ENCODE measurements at places on chromosomes 7 and 10.
A peak's percentile ranks its signal among the peaks of the same experiment; 100 is the strongest.

DNA sequence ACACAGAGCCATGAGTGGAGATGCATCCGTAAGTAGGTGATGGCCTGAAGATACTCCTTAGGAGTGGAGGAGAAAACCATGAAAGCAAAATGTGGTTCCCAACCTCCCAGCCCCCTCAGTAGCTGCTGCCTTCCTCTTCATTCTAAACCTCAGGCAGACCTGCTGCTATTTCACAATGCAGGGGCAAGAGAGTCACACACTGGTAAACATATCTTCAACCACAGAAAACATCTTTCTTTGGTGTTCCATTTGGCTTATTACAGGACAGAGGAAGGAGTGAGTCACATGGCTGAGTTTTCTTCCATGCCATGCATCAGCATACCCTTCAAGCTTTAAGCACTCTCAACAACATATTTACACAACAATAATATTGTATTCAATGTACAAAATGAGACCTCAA is 342.1 kb downstream of the BMPER start:
- no peak for DNase-seq

- no peak for DNase-seq
These were observed 55.6 kb downstream of the ARHGAP22 start for GRCh38 chr10:48549236-48549635.

DNA sequence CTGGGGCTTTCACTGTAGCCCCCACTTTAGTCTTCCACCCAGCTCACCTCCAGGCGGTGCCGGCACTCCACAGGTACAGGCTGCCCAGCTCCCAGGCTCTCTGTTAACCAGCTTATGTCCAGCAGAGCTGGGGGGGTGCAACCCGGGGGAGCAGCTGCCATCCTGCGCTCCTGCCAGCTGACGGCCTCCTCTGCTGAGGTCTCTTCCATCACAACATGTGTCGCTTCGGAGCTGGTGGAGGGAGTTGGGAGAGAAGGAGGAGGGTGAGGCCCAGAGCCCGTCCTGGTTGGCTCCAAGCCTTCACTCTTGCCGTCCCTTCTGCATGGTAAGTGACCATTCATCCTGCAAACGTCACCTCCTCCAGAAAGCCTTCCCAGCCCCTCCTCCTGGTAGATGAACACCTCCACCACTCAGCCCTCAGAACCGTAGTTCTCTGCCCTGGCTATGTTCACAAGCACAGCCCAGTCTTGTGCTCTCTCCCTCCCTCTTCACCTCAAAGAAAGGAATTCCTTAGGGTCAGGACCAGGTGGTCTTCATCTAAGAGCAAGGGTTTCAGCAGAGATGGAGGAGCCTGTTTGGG is 1.6 kb downstream of the POLM start:
- DNase-seq: no peak

DNA sequence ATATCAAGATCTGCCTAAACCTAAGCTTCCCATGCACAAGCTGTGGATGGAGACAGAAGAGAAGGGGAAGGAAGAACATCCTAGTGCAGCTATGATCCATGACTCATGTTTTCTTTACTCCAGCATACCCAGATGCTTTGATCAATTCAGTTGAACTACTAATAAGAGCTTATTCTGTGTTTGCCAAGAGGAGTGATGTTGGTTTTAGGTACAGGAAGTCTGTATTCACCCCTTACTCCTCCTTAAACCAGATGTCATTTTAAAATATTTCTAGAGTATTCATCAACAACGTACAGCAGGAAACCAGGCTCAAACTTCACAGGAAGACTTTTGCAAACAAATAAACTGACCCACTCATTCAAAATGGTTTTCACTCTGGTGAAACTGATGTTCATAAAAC is 29.2 kb downstream of the PANK1 start:
- DNase-seq: no peak

GRCh38 chr7:132066761-132067171 is 509.5 kb downstream of the PLXNA4 start:
- no peak for DNase-seq

DNA sequence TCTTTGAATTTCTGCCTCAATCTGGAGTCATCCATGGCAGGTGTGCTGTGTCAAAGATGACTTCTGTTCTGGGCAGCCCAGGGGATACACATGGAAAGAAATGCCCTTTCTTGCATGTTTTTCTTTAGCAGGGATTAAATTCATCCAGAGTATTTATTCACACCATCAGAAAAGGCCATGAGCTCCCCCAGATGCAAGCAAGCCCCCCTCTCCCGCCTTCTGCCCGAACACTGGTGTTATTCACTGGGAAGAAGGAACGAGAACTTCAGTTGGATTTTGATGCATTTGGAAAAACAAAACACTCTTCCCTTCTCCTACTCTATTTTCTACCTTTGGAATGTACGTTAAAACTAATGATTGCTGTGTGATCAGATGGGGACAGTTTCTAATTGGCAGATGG is 1.4 kb downstream of the PLPP4 start:
- DNase-seq: no peak

- no peak for DNase-seq
These were observed 142.0 kb upstream of the AGK start for GRCh38 chr7:141409219-141409618.

- no peak for DNase-seq
These were observed 23.5 kb downstream of the ZNF25 start for GRCh38 chr10:37952926-37953325.

- DNase-seq: no peak
These were observed 93.2 kb downstream of the TWIST1 start for GRCh38 chr7:19024261-19024660.

DNA sequence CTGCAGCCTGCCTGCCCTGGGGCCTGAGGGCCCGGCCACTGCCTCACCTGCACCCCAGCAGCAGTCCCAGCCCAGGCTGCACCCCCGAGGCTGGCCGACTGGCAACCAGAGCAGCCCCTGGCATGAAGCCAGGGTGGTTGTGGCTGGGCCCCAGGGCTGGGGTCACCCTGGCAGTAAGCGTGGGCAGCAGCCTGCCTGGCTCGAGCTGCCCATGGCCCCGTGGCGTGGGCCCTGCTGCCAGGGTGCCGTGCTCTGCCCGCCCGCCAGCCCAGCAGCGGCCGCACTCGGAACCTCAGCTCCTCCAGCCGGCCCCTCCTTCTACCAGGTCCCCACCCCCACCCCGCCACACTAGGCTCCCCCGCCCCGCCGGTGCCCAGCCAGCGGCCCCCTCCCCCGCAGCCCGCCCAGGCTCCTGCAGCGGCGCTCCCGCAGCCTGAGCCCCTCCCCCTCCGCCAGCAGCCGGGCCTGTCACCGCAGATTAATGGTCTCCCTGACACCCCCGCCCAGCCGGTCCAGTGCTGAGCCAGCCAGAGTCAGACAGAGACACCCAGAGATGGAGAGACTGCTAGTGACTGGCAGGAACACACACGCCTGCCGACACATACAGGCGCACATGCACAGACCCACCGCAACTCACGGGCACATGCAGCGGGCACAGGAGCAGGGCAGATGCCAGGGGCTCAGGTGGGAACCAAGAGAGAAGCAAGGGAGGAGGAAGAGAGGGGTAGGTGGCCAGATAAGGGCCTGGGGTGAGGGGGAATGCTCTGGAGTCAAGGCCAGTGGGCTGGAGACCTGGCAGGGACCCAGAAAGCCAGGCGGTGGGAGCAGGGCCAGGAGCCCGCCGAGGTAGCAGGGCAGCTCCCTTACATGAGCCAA is 22.4 kb downstream of the KCNH2 start:
- no peak for DNase-seq

- no peak for DNase-seq
These were observed 190.8 kb downstream of the TRIL start for GRCh38 chr7:28767356-28767755.

DNA sequence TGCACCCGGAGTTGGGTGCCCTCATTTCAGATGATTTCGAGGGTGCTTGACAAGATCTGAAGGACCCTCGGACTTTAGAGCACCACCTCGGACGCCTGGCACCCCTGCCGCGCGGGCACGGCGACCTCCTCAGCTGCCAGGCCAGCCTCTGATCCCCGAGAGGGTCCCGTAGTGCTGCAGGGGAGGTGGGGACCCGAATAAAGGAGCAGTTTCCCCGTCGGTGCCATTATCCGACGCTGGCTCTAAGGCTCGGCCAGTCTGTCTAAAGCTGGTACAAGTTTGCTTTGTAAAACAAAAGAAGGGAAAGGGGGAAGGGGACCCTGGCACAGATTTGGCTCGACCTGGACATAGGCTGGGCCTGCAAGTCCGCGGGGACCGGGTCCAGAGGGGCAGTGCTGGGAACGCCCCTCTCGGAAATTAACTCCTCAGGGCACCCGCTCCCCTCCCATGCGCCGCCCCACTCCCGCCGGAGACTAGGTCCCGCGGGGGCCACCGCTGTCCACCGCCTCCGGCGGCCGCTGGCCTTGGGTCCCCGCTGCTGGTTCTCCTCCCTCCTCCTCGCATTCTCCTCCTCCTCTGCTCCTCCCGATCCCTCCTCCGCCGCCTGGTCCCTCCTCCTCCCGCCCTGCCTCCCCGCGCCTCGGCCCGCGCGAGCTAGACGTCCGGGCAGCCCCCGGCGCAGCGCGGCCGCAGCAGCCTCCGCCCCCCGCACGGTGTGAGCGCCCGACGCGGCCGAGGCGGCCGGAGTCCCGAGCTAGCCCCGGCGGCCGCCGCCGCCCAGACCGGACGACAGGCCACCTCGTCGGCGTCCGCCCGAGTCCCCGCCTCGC is at the start of gene EGFR:
Gene EGFR, plus strand, starts transcription at position 657 of the 830 bp plus-strand sequence. CDS start 261 bp downstream, outside the sequence.
- peak; percentile 93 for DNase-seq

- no peak for DNase-seq
These were observed 15.0 kb downstream of the HTRA1 start for GRCh38 chr10:122476333-122476695.

DNA sequence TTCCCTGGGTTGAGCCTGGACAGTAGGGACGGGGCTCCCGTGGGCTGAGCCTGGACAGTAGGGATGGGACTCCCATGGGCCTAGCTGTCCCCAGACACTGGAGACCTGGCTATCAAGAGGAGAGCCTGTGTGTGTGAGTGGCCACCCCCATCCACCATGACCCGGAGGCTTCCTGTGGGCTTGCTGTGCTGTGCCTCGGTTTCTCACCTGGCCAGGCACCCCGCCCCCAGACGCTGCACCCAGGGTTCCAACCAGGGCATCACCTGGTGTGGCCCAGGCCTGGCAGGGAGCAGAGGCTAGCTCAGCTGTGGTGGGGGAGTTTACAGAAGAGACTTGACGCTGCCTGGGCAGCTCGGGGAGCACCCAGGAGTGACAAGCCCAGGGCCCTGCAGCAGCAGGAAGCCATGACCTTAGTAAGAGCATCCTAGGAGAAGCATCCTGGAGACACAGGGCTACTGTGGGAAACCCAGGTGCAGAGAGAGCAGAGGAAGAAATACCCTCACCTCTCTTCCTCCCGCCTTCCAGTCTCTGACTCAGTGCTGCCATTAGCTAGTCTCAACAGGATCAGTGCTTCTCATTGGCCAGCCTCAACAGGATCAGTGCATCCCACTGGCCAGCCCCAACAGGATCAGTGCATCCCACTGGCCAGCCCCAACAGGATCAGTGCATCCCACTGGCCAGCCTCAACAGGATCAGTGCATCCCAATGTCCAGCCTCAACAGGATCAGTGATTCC is 61.0 kb downstream of the PDGFA start:
- peak; percentile 46 for DNase-seq

GRCh38 chr10:124142960-124143359 is 49.6 kb upstream of the CHST15 start:
- DNase-seq: no peak

DNA sequence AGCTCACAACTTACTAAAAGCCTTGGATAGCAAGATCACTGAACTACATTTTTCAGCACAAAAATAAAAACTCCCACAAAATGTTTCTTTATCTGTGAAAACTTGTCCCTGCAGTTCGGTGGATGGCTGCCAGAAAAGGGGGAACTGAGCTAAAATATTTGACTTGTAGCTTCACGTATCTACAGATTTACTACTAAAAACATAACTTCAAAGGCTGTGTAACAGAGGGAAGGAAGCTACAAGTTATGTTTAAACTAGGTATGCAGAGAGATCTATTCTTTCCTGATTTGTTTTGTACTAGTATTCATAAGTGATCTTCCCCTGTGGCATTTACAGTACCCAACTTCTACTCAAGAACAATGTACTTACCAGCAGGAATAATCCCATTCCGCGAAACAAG is 25.1 kb downstream of the SGCE start:
- DNase-seq: no peak

DNA sequence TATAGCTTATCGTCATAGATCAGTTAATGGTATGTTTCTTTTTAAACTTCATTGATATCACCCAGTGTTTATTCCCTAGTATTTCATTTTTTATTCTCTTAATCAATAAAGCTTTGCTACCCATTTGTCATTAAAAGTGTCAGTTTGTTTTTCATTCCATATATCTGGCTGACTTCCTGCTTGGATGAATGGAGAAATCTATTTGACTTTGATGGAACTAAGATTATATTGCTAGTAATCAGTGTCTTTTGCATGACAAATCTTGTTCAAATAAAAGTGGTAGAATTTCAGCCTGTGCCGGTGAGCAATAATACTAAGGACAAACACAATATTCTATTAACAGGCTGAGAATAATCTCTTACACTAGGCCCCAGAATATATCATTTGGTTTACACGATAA is 203.3 kb downstream of the SEC23IP start:
- no peak for DNase-seq

DNA sequence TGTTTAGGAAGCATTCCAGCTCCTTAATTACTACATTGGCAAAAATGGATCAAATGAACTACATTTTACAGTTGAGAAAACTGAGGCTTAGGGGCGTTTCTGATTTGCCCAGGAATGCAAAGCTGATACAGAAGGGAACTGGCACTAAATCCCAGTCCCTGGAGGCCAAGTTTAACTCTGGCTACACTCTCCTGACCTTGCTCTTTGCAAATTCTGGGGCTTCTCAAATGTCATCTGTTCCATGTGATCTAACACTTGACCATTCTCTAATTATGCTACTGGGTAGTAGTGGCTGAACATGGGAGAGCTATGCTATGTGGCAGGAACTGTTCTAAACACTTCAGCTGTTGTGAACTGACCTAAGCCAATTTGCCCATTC is 11.3 kb upstream of the HABP2 start:
- DNase-seq: no peak

- no peak for DNase-seq
These were observed 23.3 kb downstream of the AVL9 start for GRCh38 chr7:32518534-32519140.

DNA sequence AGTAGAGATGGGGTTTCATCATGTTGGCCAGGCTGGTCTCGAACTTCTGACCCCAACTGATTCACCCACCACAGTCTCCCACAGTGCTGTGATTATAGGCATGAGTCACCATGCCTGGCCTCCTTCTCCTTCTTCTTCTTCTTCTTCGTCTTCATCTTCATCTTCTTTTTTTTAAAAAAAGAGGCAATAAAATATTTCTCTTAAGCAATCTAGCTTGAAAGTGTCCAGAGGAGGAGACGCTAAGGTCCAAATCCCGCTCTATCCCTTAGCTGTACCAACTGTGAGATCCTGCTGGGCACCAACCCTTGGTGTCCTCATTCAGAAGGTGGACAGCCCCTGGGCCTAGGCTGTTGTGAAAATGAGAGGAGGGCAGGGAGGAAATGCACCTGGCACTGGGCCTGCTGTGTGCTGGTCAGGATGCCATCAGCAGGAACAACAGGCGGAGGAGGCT is 13.9 kb upstream of the PSAP start:
- DNase-seq: peak; percentile 34
